Sigmoid colon (tissue), 7 donors: ENCODE measurements at places on chromosomes 16 and 17. TPM values are rescaled to one million over a fixed set of nuclear protein-coding genes. Genes with fewer than 3 reads are reported as not detected.

Gene EVPLL
- not detected for total RNA-seq

Gene TMEM88
- total RNA-seq = 11.1 TPM

Gene KRT16
- total RNA-seq = not detected

Gene ABCC11
- not detected for total RNA-seq

Gene PDF
- total RNA-seq = 9.4 TPM

Gene NT5C
- 109 TPM for total RNA-seq

Gene ACSM5
- 11.4 TPM for total RNA-seq

Gene C17orf113
- 0.28 TPM for total RNA-seq

Gene CMTM2
- total RNA-seq = not detected

Gene CLEC10A
- 16.9 TPM for total RNA-seq

Gene SEC14L5
- total RNA-seq = 0.28 TPM

Gene GABARAPL2
- total RNA-seq = 91.4 TPM

Gene SEPHS2
- 25.4 TPM for total RNA-seq

Gene ZG16
- not detected for total RNA-seq

Gene GNG13
- not detected for total RNA-seq

Gene ATP2C2
- not detected for total RNA-seq

Gene BIRC5
- total RNA-seq = 0.28 TPM

Gene SCGB1C2
- total RNA-seq = not detected

Gene KCNH4
- not detected for total RNA-seq

Gene KRTAP1-1
- not detected for total RNA-seq

Gene C1QTNF8
- total RNA-seq = not detected

Gene ABCC12
- total RNA-seq = not detected

Gene TMEM204
- 46.0 TPM for total RNA-seq
